Thoracic aorta (tissue), 2 donors: ENCODE measurements at places on chromosomes 12 and 14. TPM values are rescaled to one million over a fixed set of nuclear protein-coding genes. Genes with fewer than 3 reads are reported as not detected.

The MYF6 gene
- not detected for total RNA-seq

The GDF11 gene
- total RNA-seq: 9.7 TPM

The ANO2 gene
- 18.5 TPM for total RNA-seq

The C12orf57 gene
- 416 TPM for total RNA-seq

The CBLN3 gene
- 1.3 TPM for total RNA-seq
